Stimulated activated CD4-positive, alpha-beta T cell treated with anti-CD3 and anti-CD28 coated beads, Interleukin-2, amount 100 ng/mL, for 24 hours (primary cell): ENCODE measurements at places on chromosomes 7 and 10.
A peak's percentile ranks its signal among the peaks of the same experiment; 100 is the strongest.

- DNase-seq: no peak
Observed at GRCh38 chr7:44101966-44102845, 1.9 kb upstream of the AEBP1 start.

DNA sequence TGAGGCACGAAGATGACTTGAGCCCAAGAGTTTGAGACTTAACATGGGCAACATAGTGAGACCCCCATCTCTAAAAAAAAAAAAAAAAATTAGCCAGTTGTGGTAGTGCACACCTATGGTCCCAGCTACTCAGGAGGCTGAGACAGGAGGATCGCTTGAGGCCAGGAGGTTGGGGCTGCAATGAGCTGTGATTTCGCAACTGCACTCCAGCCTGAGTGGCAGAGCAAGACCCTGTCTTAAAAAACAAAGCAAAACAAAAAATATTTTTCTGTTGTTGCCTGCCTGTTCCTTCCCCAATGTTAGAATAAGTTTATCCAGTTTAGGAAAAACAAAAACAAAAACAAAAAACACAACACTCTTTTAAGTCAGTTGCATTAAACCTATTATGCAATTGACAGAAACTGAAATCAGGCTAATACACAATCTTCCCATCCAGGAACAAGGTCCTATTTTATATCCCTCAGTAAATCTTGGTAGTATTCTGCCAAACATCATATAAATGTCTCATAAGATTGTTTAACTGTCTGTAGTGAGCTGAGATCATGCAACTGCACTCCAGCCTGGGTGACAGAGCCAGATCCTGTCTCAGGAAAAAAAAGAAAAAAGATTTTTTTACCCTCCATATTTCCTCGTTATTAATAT lies 4.9 kb downstream of the PILRA start:
- DNase-seq: no peak

DNA sequence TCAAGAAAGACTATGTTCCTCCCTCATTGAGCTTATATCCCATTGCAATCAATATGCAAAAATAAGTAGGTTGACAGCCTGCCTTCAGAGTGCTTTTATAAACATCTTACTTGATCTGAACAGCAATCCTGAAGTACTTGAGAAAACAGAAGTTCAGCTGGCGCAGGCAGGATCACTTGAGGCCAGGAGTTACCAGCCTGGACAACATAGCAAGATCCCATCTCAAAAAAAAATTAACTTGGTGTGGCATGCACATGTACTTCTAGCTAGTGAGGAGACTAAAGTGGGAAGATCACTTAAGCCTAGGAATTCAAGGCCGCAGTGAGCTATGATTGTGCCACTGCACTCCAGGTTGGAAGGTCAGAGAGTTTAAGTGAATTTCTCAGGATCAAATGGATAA lies 30.1 kb downstream of the LUC7L2 start:
- DNase-seq: no peak

DNA sequence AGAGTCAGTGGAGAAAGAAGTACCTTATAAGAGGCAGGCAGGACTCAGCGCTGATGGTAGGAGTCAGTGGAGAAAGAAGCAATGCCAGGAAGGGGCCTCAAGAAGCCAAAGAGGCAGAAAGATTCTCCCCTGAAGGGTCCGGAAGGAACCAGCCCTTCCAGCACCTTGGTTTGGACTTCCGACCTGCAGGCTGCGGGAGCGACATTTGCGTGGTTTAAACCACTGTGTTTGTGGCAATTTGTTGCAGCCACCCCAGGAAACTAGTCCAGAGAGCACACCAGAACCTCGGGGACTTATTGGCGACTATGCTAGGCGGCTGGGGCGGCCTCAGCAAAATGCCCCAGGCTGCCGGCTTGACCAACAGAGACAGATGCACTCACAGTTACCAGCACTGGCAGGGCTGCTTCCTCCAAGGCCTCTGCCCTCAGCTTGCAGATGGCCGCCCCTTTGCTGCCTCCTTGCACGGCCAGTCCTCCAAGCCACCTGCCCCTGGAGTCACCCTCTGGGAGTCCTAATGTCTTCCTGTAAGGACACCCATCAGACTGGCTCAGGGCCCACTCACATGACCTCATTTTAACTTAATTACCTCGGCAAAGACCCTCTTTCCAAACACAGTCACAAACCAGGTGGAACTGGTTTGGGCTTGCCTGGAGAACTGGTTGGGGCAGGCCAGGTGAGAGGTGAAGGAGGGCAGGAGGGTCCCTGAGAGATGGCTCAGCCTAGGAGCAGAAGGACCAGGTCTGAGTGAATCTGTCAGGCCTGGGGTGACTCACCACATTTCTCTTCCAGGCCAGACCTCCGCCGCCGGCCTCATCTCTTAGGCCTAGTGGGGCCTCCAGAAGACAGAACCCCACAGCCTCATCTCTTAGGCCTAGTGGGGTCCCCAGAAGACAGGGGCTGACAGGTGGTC lies 26.1 kb downstream of the CALML3 start:
- DNase-seq: no peak

GRCh38 chr10:32970910-32971309 lies 12.9 kb upstream of the ITGB1 start:
- DNase-seq: no peak

DNA sequence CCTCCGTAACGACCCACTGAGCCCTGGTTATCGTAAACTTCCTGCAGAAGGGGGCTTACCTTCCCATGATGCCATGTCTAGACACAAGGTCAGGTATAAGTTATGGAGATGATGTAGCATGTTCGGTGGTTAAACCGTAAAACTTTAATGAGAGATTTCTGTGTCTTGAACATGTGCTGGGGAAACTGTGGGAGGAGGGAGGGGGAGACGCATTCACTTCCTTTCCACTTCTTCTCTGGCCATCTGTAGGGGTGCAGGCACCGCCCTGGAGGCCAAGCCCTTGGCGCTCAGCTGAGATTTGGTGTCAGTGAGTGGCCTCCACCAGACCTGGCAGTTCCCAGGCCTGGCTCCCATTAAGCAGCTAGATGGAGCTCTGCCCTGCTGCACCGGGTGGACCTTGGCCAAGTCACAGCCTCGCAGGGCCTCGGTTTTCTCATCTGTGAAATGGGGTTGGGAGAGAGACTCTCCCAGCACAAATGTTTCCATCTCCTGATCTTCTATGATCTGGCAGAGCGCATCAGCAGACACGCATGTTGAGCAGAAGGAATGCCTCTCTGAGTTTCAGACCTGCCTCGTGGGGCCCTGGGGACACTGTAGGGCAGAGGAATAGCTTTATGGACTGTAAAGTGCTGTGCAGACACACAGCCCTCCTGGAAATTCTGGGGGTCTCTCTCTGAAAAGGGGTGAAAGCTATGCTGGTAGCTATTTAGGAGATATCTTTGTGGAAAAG lies 106.0 kb downstream of the COL26A1 start:
- no peak for DNase-seq

DNA sequence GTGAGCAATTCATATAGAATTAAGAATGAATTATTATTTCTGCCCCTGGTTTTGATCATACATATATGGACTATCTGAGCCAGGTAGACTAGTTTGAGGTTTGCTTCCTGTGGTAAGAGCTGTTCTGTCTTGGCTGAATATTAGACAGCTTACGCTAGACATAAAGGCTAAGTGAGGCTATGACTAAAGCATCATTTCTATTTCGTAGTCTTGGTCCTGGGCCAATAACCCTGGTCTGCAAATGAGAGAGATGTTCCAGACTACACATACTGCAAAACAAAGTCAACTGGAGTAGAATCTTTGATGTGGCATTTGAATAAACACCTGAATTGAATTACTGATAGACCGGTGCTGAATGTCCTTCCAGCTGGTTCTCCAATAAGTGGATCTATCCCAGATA lies 40.8 kb upstream of the CACNB2 start:
- no peak for DNase-seq

DNA sequence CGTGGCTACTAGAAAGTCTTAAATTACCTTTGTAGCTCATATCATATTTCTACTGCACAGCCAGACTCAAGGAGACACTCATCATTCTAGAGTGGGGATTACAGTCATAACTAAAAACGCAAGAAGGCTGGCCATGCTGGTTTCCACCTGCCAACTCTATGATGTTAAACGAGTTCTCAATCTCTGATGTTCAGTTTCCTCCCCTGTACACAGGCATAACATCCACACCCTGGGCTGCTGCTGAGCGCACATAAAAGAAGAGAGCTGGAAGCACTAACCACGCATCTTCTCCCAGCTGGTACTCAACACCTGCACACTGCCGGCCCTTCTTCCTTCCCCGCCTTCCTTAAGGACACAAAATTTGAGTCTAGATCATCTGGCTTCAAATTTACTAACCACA lies 60.5 kb downstream of the SORBS1 start:
- DNase-seq: peak; percentile 2

DNA sequence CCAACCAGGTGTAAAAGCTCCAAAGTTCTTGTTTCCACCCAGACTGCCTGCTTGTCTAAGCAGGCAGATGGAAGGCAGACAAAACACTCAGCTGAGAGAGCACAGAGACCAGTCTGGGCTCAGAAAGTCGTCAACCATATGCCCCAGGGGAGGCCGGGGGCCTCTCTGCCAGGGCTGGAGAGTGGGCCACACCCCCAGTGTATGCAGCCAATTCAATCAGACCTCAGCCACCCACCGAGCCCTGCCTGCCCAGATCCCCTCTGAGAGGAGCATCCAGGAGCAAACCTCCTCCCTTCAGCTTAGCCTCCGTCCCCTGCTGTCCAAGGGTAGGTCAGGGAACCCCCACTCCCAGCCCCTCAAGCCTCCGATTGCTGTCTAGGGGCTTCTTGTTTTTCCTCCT lies 196.3 kb downstream of the LSM5 start:
- no peak for DNase-seq
